WTC11 (cell line): ENCODE measurements at places on chromosomes 6 and 20. TPM values are rescaled to one million over a fixed set of nuclear protein-coding genes. Genes with fewer than 3 reads are reported as not detected.

LAMA2 gene
- total RNA-seq, result 5.6 to 6.6 TPM (median 6.4 TPM) in 3 replicates

KCNK5 gene
- total RNA-seq, result 31.7 to 41.8 TPM (median 34.3 TPM) in 3 replicates

ENPP1 gene
- total RNA-seq, result 29.7 to 34.9 TPM (median 30.8 TPM) in 3 replicates

GRCh38 chr6:121590438-121590837, 155.0 kb downstream of the GJA1 start:
- DNase-seq, result no peak
- no peak overlapping the region for H3K27ac ChIP-seq
- no peak overlapping the region for H3K4me3 ChIP-seq
- no peaks in the 10 kb centered on the region; the same call in 1 of the 2 replicates for H3K27me3 ChIP-seq
- H3K36me3 ChIP-seq, result no peaks in the 10 kb centered on the region
- peaks cover 13% of the 10 kb centered on the region for H3K4me1 ChIP-seq

- peaks cover 38% of the 10 kb centered on the region for H3K27me3 ChIP-seq
- H3K36me3 ChIP-seq, result no peaks in the 10 kb centered on the region
- H3K27ac ChIP-seq, result no peak overlapping the region
- 0 out of 2 replicates have a peak, but pooled peaks cover 4% of the 10 kb centered on the region for H3K4me1 ChIP-seq
These were observed 61.4 kb downstream of the LY86 start for GRCh38 chr6:6649824-6650349.

GRCh38 chr20:51460569-51461265, 81.8 kb downstream of the NFATC2 start:
- H3K27ac ChIP-seq, result peak overlapping the region; percentile 86
- peaks cover 7% of the 10 kb centered on the region for H3K4me1 ChIP-seq
- DNase-seq, result no peak
- no peak overlapping the region for H3K4me3 ChIP-seq
- no peaks in the 10 kb centered on the region; the same call in 1 of the 2 replicates for H3K36me3 ChIP-seq
